ENCODE measurements at places on chromosomes 12 and 14. TPM values are rescaled to one million over a fixed set of nuclear protein-coding genes. Genes with fewer than 3 reads are reported as not detected.

- no peak for DNase-seq
Observed at GRCh38 chr12:113236539-113237399, 15.5 kb downstream of the TPCN1 start.

DNA sequence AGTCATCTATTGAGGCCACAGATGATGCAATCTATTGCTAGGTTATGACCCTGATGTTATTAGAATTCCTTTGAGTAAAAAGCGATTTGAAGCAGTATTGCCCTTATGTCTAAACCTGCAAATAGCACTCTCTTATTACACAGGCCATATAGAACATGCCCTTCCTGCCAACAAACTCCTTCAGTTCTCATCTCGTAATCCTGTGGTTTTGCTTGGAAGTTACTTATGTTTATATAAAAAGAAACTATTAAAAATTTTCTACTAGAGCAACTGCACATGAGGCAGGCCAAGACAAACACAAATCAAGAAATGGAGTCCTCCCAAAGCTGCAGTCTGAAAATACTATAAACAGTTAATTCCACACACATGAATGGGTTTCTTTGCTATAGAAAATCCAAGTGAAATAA is 1200.2 kb downstream of the LRFN5 start:
- no peak for DNase-seq

DNA sequence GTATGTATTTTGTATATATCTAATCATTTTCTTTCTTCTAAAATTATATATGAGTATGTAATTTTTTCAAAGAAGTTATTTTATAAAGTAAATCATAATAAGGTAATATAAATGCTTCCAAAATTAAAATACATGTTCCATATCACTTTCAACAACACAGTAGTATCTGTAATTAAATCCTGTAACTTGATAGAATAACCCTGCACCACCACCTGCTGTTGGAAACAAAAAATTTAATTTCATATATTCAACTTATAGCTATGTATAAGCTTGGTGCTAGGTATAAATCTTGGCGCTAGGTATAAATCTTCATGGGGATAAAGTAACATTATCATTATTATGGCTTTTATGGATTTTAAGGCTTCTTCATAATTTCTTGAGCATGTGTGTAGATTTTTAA is 149.7 kb upstream of the DCN start:
- no peak for DNase-seq

GRCh38 chr12:63822352-63822751 is 22.1 kb upstream of the SRGAP1 start:
- DNase-seq, result no peak

Gene TPPP2
- polyA plus RNA-seq, result not detected

GRCh38 chr12:11881835-11882234 is 188.9 kb upstream of the BCL2L14 start:
- no peak for DNase-seq

- no peak for DNase-seq
Observed at GRCh38 chr14:82182646-82183045, 649.0 kb upstream of the SEL1L start.

Gene CLEC6A
- not detected for polyA plus RNA-seq

Gene ACTR6
- polyA plus RNA-seq, result 4.8 TPM
